Caki2 (cell line): ENCODE measurements at places on chromosomes 7 and 10.

- no peak for DNase-seq
These were observed 140.1 kb upstream of the UNC5B start for GRCh38 chr10:71072131-71072822.

GRCh38 chr7:159022238-159022993 is 122.3 kb downstream of the VIPR2 start:
- no peak for DNase-seq

GRCh38 chr10:9081961-9082360 is 1027.5 kb downstream of the GATA3 start:
- no peak for DNase-seq

GRCh38 chr7:157501581-157501980 is 164.8 kb downstream of the DNAJB6 start:
- DNase-seq = no peak

DNA sequence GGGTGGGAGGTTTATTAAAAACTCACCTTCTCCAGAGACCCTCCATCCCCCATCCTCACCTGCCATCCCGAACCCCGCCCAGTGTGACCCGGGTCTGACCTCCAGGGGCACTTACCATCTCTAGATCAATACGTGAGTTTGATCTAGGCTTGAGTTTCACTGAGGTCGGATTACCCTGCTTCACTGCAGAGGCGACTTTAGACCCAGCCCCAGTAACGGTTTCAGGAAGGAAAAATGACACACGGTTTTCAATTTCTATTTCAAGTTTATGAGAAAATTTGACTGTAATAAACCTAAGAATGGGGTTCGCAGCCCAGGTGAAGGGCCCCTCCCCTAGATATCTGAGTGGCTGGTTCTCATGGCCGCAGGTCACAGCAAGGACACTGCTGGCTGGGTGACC is 33.1 kb downstream of the RCC1L start:
- no peak for DNase-seq

DNA sequence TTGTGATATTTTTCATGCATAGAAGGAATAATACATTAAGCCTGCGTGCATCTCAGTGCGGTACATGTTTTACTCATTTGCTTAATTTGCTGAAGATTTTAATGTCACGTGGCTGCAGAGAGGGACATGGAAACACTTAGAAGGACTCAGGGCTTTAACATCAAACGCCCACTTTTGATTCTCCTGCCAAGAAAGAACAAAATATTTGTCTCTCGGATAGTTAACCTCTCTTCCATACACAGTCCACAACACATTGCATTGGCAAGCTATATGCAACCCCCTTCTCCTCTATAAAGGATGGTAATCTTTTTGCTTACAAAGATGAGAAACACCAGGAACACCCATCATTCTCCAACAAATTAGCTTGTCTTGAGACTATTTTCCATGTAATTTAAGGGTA is 148.0 kb upstream of the NRP1 start:
- no peak for DNase-seq

GRCh38 chr7:17126413-17127268 is 171.8 kb upstream of the AHR start:
- no peak for DNase-seq

DNA sequence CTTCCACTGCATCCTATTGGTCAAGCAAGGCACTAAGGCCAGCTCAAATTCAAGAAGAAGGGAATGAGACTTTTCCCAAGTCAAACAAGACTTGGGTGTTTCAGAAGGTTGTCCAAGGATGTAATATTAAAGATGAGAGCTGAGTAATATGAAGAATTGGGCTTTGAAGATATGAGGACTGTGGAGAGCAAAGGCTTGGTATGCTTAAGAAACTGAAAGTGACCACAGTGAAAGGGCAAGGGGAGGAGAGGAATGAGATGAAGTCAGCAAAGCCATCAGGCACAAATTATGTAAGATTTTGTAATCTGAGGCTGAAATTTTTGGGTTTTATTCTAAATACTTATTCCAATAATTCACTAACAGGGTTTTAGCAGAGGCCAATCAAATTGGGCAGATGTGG is 38.6 kb upstream of the NPY start:
- DNase-seq = no peak

DNA sequence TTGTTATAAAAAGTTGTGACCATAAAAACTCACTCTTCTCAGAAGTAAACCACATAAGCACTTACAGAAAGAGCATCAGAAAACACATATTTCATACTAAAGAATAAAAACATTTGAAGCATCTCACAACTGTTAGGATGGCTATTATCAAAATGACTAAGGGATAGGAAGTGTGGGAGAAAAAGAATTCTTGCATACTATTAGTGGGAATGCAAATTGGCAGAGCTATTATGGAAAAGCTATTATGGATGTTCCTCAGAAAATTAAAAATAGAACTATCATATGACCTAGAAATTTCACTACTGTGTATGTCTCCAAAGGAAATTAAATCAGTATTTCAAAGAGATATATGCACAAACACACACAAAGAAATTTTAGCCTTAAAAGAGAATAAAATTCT is 25.2 kb upstream of the POT1 start:
- no peak for DNase-seq
